ENCODE measurements at places on chromosomes 5 and 9. TPM values are rescaled to one million over a fixed set of nuclear protein-coding genes. Genes with fewer than 3 reads are reported as not detected.

GRCh38 chr5:55205001-55205400, 22.1 kb downstream of the MCIDAS start:
- H3K4me1 ChIP-seq, result no peaks in the 10 kb centered on the region
- H3K27me3 ChIP-seq, result peaks cover 8% of the 10 kb centered on the region
- H3K36me3 ChIP-seq, result no peaks in the 10 kb centered on the region
- H3K4me3 ChIP-seq, result no peak overlapping the region
- H3K27ac ChIP-seq, result no peak overlapping the region
- no peak for DNase-seq

- no peaks in the 10 kb centered on the region for H3K27me3 ChIP-seq
- H3K36me3 ChIP-seq, result no peaks in the 10 kb centered on the region
- no peak for DNase-seq
- no peaks in the 10 kb centered on the region for H3K4me1 ChIP-seq
Measured at GRCh38 chr5:143836161-143836725, 24.3 kb downstream of the HMHB1 start.

The DBN1 gene
- 49.5 TPM for polyA plus RNA-seq

DNA sequence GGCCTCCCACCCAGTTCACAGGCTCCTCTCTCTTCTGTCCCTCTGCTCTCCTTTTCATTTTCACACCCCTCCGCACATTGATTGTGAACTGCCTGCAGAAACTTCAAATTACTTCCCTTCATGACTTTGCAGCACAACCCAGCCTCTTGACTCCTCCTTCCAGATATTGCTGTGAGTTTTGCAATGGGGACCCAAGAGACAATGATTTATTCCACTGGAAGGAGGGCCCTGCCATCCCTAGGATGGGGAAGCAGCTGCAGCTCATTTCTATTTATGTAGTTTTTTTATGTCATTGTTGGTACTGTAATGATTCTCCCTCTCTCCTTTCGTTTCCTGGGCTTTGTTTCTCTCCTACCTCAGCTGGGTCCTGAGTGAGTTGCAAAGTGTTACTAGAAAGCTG, 364.9 kb downstream of the ICE1 start:
- no peaks in the 10 kb centered on the region for H3K36me3 ChIP-seq
- no peaks in the 10 kb centered on the region for H3K4me1 ChIP-seq
- no peak overlapping the region for H3K4me3 ChIP-seq
- no peaks in the 10 kb centered on the region for H3K27me3 ChIP-seq

The HSPA5 gene
- 314 TPM for polyA plus RNA-seq

The PPIC gene
- 25.3 TPM for polyA plus RNA-seq

The LOX gene
- polyA plus RNA-seq, result 10.9 TPM

- H3K4me1 ChIP-seq, result no peaks in the 10 kb centered on the region
- H3K27me3 ChIP-seq, result no peaks in the 10 kb centered on the region
- H3K4me3 ChIP-seq, result no peak overlapping the region
- DNase-seq, result no peak
- no peaks in the 10 kb centered on the region for H3K36me3 ChIP-seq
Measured at GRCh38 chr5:179223961-179224360, 121.3 kb downstream of the ADAMTS2 start.

- H3K4me1 ChIP-seq, result peaks cover 3% of the 10 kb centered on the region
- no peaks in the 10 kb centered on the region for H3K36me3 ChIP-seq
- no peak overlapping the region for H3K4me3 ChIP-seq
- no peak for DNase-seq
- no peaks in the 10 kb centered on the region for H3K27me3 ChIP-seq
Measured at GRCh38 chr5:135218790-135219568, 180.1 kb downstream of the MACROH2A1 start.

GRCh38 chr5:97838214-97838613, 655.2 kb upstream of the RIOK2 start:
- DNase-seq, result no peak
- H3K27ac ChIP-seq, result no peak overlapping the region
- no peak overlapping the region for H3K4me3 ChIP-seq
- H3K27me3 ChIP-seq, result no peaks in the 10 kb centered on the region

DNA sequence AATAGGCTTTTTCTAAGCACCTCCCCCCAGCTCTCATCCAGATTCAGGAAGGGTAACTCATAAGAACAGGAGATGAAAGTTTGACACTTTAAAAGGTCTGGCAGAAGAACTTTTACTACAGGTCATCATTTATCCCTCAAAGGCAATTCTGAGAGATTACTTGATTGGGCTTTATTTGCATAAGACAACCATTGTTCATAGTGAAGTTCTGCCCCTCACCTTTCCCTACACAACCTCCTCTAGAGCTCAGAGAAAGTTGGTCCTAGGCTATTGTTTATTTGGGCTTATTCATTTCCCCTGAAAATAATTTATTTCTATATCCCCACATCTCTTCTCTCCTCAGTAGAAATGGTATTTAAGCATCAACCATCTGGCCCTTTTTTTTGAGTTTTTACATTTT, 568.4 kb downstream of the ZNF608 start:
- H3K27me3 ChIP-seq, result no peaks in the 10 kb centered on the region
- H3K4me1 ChIP-seq, result peaks cover 4% of the 10 kb centered on the region

The STPG3 gene
- 3.4 TPM for polyA plus RNA-seq

DNA sequence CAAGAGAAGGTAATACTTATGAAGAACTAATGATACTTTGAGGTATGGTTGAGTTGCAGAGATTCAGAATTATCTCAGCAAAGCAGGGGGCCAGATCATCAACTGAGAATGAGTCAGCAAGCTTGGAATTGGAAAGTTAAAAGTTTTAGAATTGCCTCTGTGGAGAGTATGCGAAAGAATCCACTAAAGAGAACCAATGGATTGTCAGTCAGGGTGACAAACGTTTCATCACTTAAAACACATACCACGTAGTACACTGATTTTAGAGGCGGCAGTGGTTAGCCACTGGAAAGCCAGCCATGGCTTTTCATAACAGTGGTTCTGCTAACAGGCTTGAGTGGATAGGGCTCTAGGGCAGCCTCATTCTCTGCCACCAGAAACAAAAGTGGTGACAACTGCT, 30.7 kb downstream of the AOPEP start:
- H3K4me3 ChIP-seq, result no peak overlapping the region
- H3K27me3 ChIP-seq, result no peaks in the 10 kb centered on the region
- H3K4me1 ChIP-seq, result no peaks in the 10 kb centered on the region
- no peak overlapping the region for H3K27ac ChIP-seq
- no peak for DNase-seq
- H3K36me3 ChIP-seq, result peaks cover 19% of the 10 kb centered on the region

The TMC1 gene
- polyA plus RNA-seq, result 0.16 TPM

The LRRTM2 gene
- polyA plus RNA-seq, result 2.6 TPM

DNA sequence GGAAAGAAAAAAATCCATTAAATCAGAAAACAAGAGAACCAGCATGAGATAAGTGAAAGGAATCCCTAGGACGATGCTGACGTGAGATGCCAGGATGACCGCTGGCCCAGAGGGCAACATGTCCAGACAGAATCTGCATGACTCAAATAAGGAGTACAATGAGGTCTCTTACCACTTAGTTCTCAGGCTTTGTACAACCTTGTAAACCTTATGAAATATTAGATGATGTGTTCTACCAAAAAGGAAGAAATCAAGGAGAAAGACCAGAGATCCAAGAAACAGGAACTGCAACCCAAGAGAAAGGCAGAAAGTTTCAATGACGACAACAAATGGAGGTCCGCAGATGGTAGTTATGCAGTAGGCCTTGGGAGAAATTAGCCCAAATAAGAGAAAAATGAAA, 2.8 kb upstream of the GPR150 start:
- DNase-seq, result no peak
- peaks cover 9% of the 10 kb centered on the region for H3K4me1 ChIP-seq
- no peak overlapping the region for H3K4me3 ChIP-seq

The LHX3 gene
- not detected for polyA plus RNA-seq

The MARCOL gene
- polyA plus RNA-seq, result not detected

- no peak for DNase-seq
- H3K27ac ChIP-seq, result no peak overlapping the region
- H3K4me3 ChIP-seq, result no peak overlapping the region
- H3K27me3 ChIP-seq, result no peaks in the 10 kb centered on the region
- H3K36me3 ChIP-seq, result no peaks in the 10 kb centered on the region
Measured at GRCh38 chr9:9998491-9999287, 614.1 kb downstream of the PTPRD start.

DNA sequence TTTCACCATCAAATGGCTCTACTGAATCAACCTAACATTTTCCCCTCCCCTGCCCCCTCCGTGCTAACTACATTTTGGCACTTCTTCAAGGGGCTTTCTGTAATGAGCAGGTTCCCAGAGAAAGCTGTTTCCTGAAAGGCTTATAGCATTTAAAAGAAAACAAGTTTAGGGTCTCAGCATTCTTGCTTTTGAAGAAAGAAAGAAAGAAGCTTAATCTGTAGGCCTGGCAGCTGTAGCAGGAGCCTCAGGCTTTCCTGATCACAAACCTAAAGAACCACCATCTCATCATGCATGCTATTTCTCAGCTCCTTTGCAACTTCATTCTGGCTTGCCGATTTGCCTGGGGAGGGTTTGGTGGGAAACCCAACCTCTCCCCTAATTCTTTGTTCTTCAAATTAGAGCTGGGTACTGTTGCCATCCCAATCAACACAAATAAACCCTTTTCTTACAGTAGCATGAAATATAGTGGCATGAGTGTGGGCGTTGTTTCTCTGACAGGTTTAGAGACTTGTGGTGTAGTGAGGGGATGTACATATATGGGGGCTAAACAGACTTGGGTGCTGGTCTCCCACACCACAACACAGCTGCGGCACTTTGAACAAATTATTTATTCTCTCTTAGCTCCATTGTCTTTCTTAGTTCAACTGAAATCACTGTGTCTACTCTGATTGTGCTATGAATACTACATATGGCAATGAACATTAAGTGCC, 160.5 kb upstream of the TNC start:
- peaks cover 3% of the 10 kb centered on the region for H3K4me1 ChIP-seq
- no peak overlapping the region for H3K4me3 ChIP-seq
- no peak overlapping the region for H3K27ac ChIP-seq

GRCh38 chr5:149824846-149825245, 94.7 kb downstream of the PPARGC1B start:
- H3K4me3 ChIP-seq, result no peak overlapping the region
- H3K36me3 ChIP-seq, result peaks cover 15% of the 10 kb centered on the region
- H3K27me3 ChIP-seq, result no peaks in the 10 kb centered on the region
- peak overlapping the region; percentile 36 for H3K27ac ChIP-seq
- peaks cover 3% of the 10 kb centered on the region for H3K4me1 ChIP-seq

The RACK1 gene
- polyA plus RNA-seq, result 3,389 TPM

DNA sequence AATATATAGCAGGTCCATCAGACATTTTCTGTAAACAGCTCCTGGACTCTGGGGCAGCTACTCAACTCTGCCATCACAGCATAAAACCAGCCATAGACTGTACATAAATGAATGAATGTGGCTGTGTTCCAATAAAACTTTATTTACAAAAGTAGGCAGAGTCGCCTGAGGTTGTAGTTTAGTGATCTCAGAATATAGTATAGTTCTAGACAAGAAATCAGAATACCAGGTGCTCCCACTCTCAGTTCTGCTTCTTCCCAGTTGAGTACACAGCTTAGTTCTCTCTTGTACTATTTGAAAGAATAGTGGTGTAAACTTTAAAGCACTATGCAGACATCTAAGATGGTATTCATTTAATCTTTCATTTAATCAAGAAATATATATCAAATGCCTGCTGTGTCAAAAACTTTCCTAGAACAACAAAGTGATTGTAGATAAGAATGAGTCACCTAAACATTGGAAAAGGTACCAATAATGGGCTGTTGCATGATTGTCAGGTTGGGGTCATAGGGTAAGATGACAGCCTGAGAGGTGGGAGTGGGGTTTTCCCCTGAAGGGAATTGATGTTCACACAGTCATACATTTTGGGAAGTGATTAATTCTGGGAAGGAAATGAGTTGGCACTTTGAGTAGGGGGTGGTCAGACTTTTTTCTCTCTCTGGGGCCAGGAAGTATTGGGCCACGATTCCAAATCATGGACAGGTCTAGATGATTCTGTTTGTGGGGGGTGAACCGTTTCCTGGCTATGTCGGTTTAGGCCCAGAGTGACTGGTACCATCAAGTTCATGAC, 37.0 kb downstream of the TNFSF8 start:
- no peaks in the 10 kb centered on the region for H3K27me3 ChIP-seq
- peak overlapping the region; percentile 35 for H3K27ac ChIP-seq

DNA sequence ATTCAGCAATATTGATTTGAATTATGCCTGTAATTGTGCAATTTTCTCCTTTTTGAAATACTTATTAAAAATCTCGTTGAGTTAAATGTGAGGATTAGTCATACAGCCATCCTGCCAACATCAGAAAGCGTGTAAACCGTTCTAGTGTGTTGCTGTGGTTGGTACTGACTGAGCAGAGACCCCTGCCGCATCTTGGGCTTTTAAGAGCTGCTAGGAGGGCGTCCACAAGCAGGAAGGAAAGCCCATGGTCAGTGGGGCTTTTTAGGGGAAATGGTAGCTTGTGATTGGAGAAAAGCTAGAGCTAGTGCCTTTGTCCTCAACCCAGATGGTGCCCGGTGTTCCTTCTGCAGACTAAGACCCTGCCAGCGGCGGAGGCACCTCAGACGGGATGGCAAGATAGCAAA, 1.3 kb downstream of the SDHA start:
- H3K27ac ChIP-seq, result peak overlapping the region; percentile 65
- peaks cover 7% of the 10 kb centered on the region for H3K36me3 ChIP-seq
- H3K4me3 ChIP-seq, result peak overlapping the region; percentile 95
- DNase-seq, result no peak
- H3K27me3 ChIP-seq, result no peaks in the 10 kb centered on the region
- H3K4me1 ChIP-seq, result peaks cover 8% of the 10 kb centered on the region

GRCh38 chr9:136325358-136325757, 2.0 kb upstream of the GPSM1 start:
- no peaks in the 10 kb centered on the region for H3K36me3 ChIP-seq
- no peak for DNase-seq
- H3K27me3 ChIP-seq, result no peaks in the 10 kb centered on the region
- H3K27ac ChIP-seq, result no peak overlapping the region
- H3K4me1 ChIP-seq, result peaks cover 24% of the 10 kb centered on the region

GRCh38 chr9:99628849-99629620, 192.7 kb upstream of the NR4A3 start:
- H3K27me3 ChIP-seq, result no peaks in the 10 kb centered on the region
- H3K36me3 ChIP-seq, result no peaks in the 10 kb centered on the region
- no peak overlapping the region for H3K27ac ChIP-seq

GRCh38 chr9:82895822-82896110, 167.2 kb downstream of the RASEF start:
- H3K27ac ChIP-seq, result no peak overlapping the region
- H3K27me3 ChIP-seq, result no peaks in the 10 kb centered on the region
- no peaks in the 10 kb centered on the region for H3K36me3 ChIP-seq
- no peak overlapping the region for H3K4me3 ChIP-seq
- DNase-seq, result no peak
- H3K4me1 ChIP-seq, result peaks cover 12% of the 10 kb centered on the region

- no peaks in the 10 kb centered on the region for H3K4me1 ChIP-seq
- no peaks in the 10 kb centered on the region for H3K27me3 ChIP-seq
- no peaks in the 10 kb centered on the region for H3K36me3 ChIP-seq
- no peak overlapping the region for H3K27ac ChIP-seq
Measured at GRCh38 chr5:159385536-159385935, 55.2 kb upstream of the IL12B start.

The F2RL1 gene
- polyA plus RNA-seq, result 76.0 TPM

The PRLR gene
- polyA plus RNA-seq, result 56.0 TPM
